Ovary (tissue), 10 donors: ENCODE measurements at places on chromosomes 2 and 18.

GRCh38 chr2:8310557-8311455 is 371.1 kb upstream of the ID2 start:
- no peaks in the 10 kb centered on the region for H3K27me3 ChIP-seq
- no peaks in the 10 kb centered on the region for H3K36me3 ChIP-seq
- H3K27ac ChIP-seq = no peak overlapping the region

DNA sequence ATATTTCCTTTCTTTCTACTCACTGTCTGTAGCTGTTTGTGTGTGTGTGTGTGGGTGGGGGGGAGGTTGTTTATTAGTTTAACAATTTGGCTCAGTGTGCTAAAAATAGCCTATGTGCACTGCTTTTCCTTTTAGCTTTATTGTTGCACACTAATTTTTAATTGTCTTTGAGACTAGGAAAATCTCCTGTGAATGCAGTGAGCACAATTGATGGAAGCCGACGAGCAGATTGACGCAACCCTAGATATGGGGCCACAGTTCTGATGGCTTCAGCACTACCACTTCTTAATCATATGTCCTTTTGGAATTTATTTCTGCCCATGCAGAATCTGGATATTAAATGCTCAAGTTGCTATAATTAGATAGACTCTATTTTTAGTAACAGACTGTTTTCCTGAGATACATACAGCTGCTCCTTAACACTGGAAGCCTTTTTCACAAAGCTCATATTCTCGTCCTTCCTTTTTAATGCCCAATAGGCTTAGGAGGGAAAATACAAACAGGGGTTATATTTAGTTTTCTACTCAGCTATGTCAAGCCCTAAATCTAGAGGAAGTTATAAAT is 109.1 kb downstream of the IRS1 start:
- no peak overlapping the region for H3K4me3 ChIP-seq
- no peaks in the 10 kb centered on the region for H3K36me3 ChIP-seq
- peak overlapping the region; percentile 11 for H3K27ac ChIP-seq

DNA sequence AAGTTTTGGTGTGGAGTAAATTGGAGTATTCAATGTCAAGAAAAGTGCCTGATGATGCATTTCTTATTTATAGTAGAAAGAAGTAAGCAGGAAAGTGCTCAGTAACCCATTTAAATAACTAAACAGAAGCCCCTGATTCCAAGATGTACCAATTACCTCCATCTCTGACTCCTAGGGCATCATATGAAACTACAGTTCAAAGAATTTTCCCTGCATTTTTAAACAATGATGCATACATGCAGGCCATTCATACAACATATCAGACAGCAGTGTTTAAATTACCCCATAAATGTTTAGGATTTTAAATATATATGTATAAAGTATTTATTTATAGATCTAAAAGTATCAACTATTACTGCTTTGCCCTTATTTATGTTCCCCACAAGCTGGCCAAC is 36.2 kb downstream of the FTCDNL1 start:
- no peaks in the 10 kb centered on the region for H3K27me3 ChIP-seq
- DNase-seq = no peak
- H3K4me3 ChIP-seq = no peak overlapping the region
- H3K36me3 ChIP-seq = no peaks in the 10 kb centered on the region
- H3K4me1 ChIP-seq = no peaks in the 10 kb centered on the region
- no peak overlapping the region for H3K27ac ChIP-seq

DNA sequence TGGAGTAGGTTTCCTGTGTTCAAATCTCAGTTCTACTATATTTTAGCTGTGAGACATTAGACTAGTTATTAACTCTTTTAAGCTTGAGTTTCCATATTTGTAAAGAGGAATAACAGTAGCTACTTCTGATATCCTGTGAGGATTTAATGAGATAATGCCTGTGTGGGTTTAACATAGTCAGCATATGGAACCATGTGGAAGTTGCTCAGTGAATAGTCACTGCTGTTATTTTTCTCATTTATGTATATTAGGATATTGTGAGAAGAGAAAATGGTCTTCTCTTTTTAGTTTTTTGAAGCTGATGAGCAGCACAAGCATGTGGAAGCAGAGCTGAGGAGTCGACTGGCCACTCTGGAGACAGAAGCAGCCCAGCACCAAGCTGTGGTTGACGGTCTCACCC is 70.5 kb upstream of the STON1 start:
- no peaks in the 10 kb centered on the region for H3K36me3 ChIP-seq
- H3K27ac ChIP-seq = no peak overlapping the region
- no peak overlapping the region for H3K4me3 ChIP-seq

DNA sequence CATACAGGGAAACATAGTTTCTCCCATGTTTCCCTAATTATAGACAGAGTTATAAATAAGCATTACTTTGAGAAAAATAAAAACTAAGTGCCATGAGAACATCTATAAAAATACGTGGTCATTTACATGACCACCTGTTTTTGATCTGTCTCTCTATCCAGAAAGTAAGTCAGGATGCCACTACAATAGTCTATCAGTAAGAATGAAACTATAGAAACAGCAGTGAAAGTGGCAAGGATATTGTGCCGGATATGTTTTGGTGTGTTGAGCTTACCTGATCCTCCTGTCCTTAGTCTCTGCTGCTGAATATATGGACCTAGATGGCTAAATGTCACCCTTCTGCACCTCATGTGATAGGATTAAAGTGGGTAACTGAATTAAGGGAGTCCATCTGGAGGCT is 512.4 kb downstream of the LRP1B start:
- H3K4me3 ChIP-seq = no peak overlapping the region
- H3K27ac ChIP-seq = no peak overlapping the region
- DNase-seq = no peak
- no peaks in the 10 kb centered on the region for H3K36me3 ChIP-seq
